ENCODE measurements at places on chromosomes 2 and 18. TPM values are rescaled to one million over a fixed set of nuclear protein-coding genes. Genes with fewer than 3 reads are reported as not detected.
A peak's percentile ranks its signal among the peaks of the same experiment; 100 is the strongest.

DNA sequence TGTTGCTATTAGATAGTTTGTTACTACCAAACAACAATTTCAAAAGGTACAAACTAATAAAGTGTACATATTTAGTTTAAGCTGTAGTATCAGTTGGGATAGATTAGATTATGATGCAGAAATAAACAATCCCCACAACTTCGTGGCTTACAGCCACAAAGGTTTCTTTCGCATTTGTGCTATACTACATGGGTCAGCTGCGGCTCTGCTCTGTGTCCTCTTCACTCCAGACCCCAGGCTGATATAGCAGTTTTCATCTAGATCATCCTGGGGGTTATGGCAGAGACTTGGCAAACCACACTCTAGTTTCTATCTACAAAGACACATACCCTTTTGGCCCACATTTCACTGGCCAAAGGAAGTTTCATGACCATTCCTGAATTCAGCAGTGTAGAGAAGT is 108.0 kb upstream of the SP5 start:
- ATAC-seq, result no peak

DNA sequence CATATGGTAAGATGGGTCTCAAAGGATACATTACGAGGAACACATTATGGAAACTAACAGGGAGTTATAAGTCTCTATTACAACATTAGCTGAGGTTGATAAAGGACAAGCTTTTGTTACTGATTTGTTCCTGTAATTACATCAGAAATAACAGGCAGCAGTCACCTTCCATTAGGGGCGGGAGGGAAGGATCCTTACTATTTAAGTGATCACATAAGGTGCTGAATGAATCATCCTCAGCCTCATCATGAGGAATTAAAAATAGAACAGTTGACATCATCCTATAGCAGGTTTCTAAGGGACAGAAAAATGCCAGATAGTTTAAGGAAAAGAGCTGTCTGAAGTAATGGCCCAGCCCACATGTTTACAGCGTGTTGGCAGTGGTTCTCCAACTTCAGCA is 86.9 kb upstream of the MGAT5 start:
- ATAC-seq, result peak; percentile 35

GRCh38 chr2:65411056-65411795 is 21.2 kb downstream of the SPRED2 start:
- no peak for ATAC-seq

The GREB1 gene
- 1.0 TPM for total RNA-seq

DNA sequence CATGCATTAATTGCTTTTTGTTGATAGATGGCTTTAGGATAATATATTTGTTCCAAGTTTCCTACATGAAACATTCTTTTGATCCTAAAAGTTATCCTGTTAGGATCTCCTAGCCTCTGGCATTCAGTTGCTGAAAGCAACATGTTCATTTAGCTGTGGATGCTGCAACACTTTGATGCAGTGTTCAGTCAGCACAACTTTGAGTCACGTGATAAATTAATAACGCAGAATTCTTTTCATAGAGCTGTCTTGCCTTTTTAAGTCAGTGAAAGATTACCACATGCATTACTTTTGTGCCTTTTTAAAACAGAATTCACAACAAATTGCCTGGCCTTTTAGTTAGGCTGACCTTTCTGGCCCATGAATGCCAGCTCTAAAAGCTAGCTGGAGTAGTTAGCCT is 1467.9 kb upstream of the ZEB2 start:
- no peak for ATAC-seq

The SEPTIN10 gene
- total RNA-seq, result 7.5 TPM

The CACNB4 gene
- total RNA-seq, result 0.16 TPM

The KCNIP3 gene
- not detected for total RNA-seq

GRCh38 chr18:67232406-67232805 is 284.1 kb downstream of the DSEL start:
- ATAC-seq, result no peak

The COL5A2 gene
- 0.77 TPM for total RNA-seq

The TTC39C gene
- total RNA-seq, result 59.6 TPM

GRCh38 chr2:130241041-130241707 is 42.9 kb upstream of the TUBA3E start:
- ATAC-seq, result no peak

DNA sequence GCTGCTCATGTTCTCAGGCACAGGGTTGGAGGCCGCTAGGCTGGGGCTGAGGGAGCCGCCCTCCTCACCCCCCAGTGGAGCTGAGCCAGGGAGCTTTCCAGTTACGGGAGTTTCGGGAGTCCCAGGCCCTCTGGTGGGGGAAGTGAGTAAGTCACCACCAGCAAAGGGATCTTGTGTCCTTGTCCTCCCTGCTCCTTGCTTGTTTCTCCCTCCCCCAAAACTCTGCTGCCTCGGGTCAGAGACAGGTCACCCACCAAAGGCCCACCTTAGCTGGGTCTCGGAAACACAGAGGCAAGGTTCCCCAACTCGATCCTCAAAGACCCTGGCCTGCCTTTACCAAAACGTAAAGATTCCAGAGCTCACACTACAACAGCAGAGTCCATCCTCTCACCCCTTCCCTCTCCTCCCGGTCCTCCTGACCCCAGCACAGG is 60.5 kb upstream of the POMC start:
- peak; percentile 25 for ATAC-seq

DNA sequence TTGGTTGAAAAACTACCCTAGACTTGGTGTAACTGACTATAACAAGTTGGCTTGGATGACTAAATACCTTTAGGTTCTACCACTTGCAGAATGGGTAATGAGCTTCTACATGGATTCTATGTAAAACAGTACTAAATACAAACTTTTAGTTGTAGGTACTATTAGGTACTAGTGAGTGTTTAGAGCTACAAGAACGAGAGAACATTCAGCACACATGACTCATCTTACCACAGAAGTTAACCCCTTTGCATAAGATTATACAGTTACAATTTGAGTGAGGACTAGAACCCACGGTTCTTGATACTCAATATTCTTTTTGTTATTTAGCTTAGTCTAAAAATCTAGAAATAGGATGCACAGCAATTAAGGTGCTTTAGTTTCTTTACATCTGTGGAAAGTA is 101.7 kb upstream of the TFCP2L1 start:
- ATAC-seq, result peak; percentile 78

GRCh38 chr2:134304394-134305108 is 50.7 kb downstream of the MGAT5 start:
- no peak for ATAC-seq

DNA sequence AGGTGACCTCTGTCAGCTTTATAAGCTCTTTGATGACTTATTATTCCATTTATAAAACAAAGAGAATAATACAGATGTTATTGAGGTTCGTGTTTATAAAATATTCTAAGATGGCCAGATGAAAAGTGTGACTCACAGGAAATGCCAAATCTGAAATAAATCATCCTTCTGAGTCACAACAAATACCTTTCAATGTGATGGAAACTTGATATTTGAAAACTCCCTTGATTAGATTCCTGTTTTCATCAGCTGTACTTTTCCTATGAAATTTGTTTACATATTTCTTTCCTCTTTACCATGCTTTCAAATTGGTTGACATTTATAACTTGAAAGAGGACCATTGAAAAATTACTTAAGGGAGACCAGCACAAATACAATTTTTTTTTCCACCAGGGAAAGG is 30.6 kb upstream of the PPP1R1C start:
- no peak for ATAC-seq

- no peak for ATAC-seq
These were observed 181.3 kb downstream of the SEPTIN10 start for GRCh38 chr2:109432421-109432820.

The COX5B gene
- 235 TPM for total RNA-seq

The MYL1 gene
- total RNA-seq, result not detected

DNA sequence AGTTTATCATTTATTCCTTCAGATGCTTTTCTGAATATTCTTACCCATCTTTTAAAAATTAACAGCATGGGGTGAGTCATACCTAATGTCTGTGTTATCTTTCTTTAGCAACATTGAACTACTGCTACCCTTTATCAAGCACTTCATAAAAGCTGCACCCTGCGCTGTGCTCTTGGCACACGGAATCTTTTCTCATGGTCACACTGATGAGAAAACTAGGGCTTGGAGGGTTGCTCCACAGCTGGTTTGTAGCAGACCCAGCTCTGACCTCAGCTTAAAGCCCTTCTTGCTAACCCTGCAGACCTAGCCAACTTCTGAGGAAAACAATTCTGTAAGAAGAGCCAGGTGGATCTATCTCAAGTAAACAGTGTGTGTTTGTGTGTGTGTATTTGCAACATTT is 106.3 kb downstream of the RNF144A start:
- ATAC-seq, result no peak

DNA sequence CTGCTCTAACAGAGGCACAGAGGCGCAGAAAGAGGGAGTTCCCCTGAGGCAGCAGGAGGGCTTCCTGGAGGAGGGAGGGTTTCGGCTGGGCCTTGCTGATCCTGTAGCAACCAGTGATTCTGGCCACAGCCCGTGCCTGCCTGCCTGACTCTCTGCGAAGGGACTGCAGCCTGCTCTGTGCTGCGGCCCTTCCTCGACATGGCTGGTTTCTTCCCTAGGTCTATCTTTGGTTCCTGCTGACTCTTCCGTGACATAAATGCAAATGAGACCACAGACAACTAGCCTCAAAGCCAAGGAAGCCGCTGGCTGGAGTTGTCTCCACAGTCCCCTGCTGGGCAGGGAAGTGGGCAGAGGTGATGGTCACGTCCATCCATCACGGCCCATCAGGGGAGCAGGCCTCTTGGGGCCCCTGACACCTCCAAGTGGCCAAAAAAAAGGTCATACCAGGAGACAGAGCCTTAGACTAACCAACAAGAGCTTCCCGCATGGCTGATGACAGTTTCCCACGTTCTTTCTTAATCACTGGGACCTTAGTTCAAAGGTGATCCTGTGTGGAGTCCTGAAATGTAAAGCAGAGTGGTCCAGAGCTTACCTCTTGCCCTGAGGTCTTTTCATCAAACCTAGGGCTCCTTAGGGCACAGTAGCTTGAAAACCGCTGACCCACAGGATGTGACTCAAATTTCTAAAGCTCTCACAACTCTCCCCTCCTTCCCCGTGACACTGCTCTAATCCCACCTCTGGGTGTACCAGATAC is 55.3 kb downstream of the HS1BP3 start:
- ATAC-seq, result peak; percentile 90

The GPR45 gene
- total RNA-seq, result not detected

The DIS3L2 gene
- 21.6 TPM for total RNA-seq

- no peak for ATAC-seq
These were observed 12.0 kb upstream of the IAH1 start for GRCh38 chr2:9462313-9462712.

The KANSL3 gene
- 59.5 TPM for total RNA-seq

DNA sequence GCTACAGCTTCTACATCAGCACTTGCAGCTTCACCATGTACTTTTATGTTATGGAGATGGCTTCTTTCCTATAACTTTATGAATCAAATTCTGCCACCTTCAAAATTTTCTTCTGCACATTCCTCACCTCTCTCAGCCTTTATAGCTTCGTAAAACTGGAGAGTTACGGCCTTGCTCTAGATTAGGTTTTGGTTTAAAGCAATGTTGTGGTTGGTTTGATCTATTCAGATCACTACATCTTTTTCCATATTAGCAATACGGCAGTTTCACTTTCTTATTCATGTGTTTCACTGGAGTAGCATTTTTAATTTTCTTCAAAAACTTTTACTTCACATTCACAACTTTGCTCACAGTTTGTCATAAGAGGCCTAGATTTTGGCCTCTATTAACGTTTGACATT is 242.9 kb upstream of the GYPC start:
- ATAC-seq, result peak; percentile 95

DNA sequence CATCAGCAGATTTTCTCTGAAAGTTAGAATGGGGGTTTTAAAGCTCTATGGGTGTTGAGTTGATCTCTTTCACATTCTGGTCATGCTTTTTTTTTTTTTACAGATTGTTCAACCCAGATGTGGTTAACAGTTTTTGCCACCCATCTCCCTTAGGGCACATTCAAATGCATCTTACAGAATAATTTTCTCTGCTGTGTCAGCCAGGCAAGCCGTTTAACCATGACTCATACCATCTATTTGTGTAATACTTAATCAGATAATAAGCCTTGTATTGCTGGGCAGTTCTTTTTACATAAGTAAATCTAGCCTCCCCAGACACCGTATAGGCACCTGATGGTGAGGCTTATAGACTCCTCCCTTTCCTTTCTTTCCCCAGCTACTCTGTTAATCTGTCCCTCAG is 62.0 kb downstream of the TGIF1 start:
- peak; percentile 55 for ATAC-seq

DNA sequence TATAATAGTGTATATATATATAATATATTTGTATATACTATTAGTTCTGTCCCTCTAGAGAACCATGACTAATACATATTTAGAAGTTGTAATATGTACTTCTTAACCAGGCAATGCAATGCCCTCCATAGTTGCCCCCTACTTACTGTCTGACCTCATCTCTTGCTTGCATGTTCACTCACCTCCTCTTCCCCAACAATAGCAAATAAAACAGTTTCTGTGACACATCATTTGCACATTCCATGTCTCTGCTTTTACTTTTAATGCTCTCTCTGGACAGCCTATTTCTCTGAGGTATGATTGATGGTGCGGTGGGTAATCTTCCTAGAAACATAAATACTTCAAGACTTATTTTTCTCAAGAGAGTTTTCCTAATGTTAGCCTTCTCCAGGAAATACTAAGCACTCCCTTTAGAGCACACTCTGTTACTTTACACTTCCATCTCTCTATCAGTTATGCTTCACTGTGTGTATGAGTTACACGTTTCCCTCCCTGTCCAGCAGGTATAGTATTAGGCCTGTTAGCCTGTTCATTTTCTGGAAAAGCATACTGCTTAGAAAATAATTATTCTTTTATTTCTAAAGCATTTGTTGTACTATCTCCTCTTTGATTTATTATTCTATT is 295.6 kb upstream of the LRATD1 start:
- ATAC-seq, result no peak

DNA sequence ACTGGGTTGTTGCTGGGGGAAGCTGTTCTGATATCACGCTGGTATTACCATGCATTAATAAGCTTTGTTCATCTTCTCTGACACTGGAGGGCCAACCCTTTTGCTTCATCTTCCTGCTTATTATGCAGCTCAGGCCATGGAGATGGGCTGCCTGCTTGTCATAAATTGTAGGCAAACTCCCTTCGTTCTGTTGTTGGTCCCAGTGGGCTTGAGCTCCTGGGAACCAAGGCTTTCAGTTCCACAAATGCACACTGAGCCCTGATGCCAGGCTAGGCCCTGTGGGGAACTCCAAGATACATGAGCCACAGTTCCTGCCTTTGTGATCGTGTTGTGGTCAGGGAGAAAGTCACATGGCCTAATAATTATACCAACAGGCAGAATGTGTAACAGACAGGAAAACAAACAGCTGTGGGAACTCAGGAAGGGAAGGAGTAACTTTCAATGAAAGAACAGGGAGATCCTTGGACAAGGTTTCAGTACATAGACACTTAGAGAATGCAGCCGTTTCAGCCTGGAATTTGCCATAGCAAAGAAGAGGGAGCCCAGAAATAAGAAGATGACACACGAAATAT is 49.0 kb upstream of the BCL2L11 start:
- no peak for ATAC-seq

GRCh38 chr2:177265824-177266817 is 1.6 kb upstream of the NFE2L2 start:
- peak; percentile 11 for ATAC-seq

DNA sequence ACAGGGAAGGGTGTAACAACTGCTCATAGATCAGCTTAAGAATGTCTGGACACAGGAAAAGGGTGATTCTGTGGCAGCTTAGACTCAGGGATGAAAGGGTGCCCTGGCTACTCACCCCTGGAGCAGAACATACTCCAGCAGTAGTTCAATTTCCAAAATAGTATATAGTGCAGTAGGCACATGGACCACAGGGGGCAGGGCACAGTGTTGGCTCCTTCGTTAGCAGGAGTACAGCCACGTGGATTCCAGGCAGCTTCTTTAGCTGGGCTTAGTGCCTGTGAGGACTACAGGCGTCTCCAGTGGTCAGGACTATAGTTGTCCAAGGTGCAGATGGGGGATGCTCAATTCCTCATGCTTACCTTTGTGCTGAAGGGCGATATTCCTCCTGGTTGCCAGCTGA is 277.5 kb upstream of the DDX18 start:
- ATAC-seq, result no peak
